ENCODE measurements at places on chromosomes 4 and X.

GRCh38 chrX:65574356-65574755 is 39.8 kb upstream of the LAS1L start:
- DNase-seq, result no peak

GRCh38 chrX:3346501-3347259 is at the start of gene MXRA5:
Gene MXRA5 (minus strand): TSS chrX:3346652. CDS start chrX:3343833, 2,819 bp downstream.
- peak; percentile 44 for DNase-seq

- DNase-seq, result no peak
Measured at GRCh38 chrX:49160908-49161307, 1.6 kb upstream of the MAGIX start.

DNA sequence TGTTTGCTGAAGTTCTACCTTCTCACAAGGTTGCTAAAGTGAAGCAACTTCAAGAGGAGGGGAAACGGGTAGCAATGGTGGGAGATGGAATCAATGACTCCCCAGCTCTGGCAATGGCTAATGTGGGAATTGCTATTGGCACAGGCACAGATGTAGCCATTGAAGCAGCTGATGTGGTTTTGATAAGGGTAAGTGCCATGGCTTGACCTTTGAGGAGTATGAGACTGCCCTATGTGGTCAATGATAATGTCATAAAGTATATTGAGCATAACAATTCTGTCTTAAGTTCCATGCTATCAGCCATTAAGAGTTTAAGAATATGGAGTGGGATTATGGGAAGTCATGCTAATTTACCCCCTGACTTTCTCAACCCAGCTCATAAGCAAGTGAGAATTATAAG is 61.4 kb upstream of the PGK1 start:
- no peak for DNase-seq

DNA sequence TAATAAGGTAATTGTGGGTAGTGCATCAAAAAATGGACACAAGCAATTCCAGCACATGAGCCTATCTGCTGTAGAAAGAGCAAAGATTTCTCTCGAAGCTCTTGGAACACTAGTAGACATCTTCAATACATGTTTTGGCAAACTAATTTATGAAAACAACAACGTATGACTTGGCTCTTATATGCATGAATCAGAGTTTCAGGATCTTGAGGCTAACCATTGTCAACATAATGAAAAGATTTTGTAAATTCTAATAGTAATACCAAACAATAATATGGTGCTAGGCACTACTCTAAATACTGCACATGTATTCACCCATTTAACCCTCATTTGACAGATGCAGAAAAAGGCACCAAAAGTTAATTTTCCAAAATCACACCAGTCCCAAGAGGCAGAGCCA is 25.1 kb upstream of the ANKRD50 start:
- no peak for DNase-seq

All from adipocyte (in vitro differentiated cells).